ENCODE measurements at places on chromosomes 7 and 10.

- no peak for DNase-seq
Observed at GRCh38 chr10:78306358-78306757, 272.7 kb downstream of the RPS24 start.

DNA sequence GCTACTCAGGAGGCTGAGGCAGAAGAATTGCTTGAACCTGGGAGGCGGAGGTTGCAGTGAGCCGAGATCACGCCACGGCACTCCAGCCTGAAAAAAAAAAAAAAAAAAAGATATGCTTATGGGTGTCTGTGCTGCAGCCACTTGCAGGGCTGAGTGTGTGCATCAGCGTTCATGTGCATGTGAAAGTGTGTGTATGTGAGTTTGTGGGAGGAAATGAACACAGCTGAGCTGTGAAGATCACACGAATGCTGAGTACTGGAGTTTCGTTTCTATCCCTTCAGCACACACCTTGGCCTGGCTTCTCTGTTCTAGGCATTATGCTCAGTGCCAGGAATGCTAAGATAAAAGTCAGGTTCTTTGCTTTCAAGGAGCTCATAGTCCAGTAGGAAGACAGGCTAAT lies 12.0 kb upstream of the SVOPL start:
- no peak for DNase-seq

- DNase-seq: no peak
Observed at GRCh38 chr7:128694738-128695137, 22.6 kb downstream of the GARIN1A start.

- no peak for DNase-seq
Observed at GRCh38 chr7:80175744-80176143, 41.1 kb downstream of the GNAI1 start.

DNA sequence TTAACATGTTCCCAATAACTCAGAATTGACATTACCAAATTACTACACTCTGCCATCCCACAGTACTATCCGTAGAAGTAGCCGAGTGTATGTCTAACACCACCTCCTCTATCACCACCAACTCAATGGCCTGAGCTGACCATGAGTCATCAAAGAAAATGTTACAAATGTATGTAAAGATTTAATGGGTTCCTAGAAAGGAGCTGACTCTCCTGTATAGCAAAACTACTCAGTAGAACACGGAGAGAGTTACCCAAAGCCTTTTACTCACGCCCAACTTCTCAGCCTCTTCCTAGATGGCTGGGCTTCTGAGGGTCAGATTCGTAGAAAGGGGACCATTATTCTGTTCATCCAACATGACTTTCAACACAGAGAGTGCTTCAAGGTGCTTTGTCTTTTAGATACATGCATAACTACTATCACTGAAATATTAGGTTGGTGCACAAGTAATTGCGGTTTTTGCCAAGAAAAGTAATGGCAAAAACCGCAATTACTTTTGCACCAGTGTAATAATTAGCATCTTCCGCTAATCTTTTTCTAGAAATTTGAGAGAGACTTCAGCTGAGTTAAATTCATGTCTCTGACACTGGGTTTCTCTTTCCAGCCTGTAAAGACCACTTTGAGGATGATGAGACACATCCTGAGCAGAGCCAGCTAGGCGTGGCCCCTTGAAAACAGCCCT lies 24.0 kb upstream of the NANOS1 start:
- DNase-seq: peak; percentile 63

GRCh38 chr10:3012223-3012622 lies 55.1 kb upstream of the PFKP start:
- no peak for DNase-seq

- peak; percentile 37 for DNase-seq
Observed at GRCh38 chr7:33905389-33906032, at the start of gene BMPER. TSS of gene BMPER (plus strand) at chr7:33905539. CDS start at chr7:33905614, 75 bp downstream.

- no peak for DNase-seq
Observed at GRCh38 chr10:85446827-85447226, 919.8 kb downstream of the GRID1 start.

DNA sequence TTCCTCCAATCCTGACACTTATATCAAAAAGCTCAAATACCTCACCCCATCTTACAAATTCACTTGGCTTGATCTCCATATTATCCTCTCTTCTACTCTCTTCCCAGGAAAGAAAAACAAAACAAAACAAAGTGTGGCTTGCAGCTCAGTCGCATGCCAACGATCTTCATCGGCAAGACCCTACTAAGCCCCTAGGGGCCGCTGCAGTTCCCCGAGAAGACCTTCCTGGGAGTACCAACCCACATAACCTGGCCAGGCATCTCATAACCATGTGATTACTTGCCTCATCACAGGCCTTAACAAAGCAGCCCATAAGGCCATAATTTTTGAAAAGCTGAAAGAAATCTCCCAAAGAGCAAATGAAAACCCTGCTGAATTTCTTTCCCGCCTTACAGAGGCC lies 103.7 kb downstream of the ZNF92 start:
- no peak for DNase-seq

- peak; percentile 1 for DNase-seq
Observed at GRCh38 chr7:158432369-158433341, 155.0 kb downstream of the PTPRN2 start.

DNA sequence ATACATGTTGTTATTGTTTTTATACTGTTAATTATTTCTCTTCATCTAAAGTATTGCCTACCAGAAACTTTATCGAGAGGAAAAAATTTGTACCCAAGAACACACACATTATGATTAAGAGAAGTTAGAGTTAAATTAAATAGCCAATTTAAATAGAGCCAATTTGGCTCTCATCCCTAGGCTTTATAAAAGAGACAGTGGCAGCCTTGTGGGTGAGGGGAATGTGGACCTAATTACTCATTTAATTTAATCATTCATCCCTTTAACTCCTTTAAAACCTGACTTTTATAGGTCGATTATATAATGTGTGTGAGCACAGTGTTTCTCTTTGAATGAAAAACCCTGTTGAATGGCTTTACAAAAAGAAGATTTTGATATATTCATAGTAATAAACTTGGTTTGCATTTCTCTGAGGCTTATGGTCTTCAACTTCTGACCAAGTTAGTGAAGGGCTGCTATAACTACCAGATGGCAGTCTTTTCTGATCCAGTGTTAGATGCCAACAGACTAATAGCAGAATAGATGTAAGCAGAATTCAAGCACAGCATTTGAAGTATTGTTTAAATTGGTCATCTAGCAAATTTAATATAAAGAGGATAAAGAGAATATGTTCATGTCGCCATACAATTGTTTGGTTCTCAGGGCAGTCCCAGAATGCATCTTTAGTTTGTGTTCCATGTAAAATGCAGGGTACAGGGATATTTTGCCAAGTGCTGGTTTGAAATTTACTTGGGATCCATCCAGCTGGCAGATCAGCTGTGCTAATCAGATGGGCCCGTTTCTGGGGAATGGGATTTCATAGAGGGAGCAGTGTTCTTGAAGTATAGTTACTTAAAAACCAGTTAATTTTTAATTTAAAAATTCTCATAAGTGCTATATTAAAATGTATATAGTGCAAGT lies 25.3 kb downstream of the ADD3 start:
- DNase-seq: no peak

DNA sequence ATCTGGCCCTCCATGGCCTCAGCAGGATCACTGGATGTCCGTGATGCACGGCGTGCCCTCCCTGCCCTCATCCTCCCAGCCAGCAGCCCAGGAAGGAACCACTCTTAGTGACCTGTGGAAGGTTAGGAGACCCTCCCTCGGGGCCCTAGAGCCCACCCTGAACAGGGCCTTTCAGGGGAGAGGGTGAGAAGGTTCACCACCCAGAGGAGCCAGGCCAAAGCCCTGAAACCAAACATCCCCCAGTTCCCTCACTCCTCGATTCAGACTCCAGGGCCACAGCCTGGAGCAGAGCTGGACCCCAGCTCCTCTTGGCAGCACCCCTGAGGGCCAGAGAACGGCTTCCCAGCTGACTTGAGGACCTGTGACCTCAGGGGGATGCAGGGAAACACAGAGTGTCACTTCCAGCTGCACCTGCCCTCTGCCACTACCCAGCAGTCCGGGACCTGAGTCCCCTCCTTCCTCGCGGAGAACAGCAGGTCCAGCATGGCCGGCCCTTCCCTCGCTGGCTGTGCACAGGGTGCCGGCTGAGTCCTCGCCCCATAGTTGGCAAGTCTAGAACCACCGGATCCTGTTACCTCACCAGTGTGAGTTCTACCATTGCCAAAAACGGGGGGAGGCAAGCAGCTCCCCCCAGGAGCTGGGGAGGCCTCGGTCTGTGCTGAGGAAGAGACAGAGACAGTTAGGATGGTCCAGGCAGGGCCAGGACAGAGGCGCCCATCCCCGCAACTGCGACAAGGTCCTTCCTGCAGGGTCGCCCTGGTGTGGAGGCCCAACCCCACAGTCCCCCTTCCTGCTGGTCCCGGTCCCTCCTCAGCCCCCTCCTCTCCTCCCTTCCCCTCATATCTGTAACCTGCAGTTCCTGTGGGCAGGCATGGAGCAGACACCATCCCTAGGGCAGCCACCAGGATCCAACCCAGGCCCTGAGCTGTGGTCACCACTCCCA lies 158.6 kb downstream of the NRF1 start:
- no peak for DNase-seq

- no peak for DNase-seq
Observed at GRCh38 chr10:119159332-119159731, 6.2 kb downstream of the SFXN4 start.
